WTC11 (cell line): ENCODE measurements at places on chromosomes 4 and X.

GRCh38 chr4:47837908-47838294 lies at the start of gene CORIN:
TSS of gene CORIN (minus strand) at chr4:47838067. CDS start at chr4:47837949, 118 bp downstream.
- no peak for DNase-seq

GRCh38 chr4:130689181-130689580 lies 1593.2 kb downstream of the C4orf33 start:
- no peak for DNase-seq

GRCh38 chrX:1102786-1103185 lies 109.7 kb downstream of the CRLF2 start:
- DNase-seq, result no peak

GRCh38 chr4:81512757-81513501 lies 41.2 kb upstream of the RASGEF1B start:
- DNase-seq, result no peak

GRCh38 chr4:17276776-17277175 lies 235.1 kb downstream of the QDPR start:
- no peak for DNase-seq

- DNase-seq, result no peak
Observed at GRCh38 chr4:66433706-66434105, 763.4 kb upstream of the EPHA5 start.

GRCh38 chrX:15916704-15917084 lies 62.1 kb upstream of the AP1S2 start:
- no peak for DNase-seq
